Effector memory CD8-positive, alpha-beta T cell (primary cell): ENCODE measurements at places on chromosomes 5 and 9.
A peak's percentile ranks its signal among the peaks of the same experiment; 100 is the strongest.

DNA sequence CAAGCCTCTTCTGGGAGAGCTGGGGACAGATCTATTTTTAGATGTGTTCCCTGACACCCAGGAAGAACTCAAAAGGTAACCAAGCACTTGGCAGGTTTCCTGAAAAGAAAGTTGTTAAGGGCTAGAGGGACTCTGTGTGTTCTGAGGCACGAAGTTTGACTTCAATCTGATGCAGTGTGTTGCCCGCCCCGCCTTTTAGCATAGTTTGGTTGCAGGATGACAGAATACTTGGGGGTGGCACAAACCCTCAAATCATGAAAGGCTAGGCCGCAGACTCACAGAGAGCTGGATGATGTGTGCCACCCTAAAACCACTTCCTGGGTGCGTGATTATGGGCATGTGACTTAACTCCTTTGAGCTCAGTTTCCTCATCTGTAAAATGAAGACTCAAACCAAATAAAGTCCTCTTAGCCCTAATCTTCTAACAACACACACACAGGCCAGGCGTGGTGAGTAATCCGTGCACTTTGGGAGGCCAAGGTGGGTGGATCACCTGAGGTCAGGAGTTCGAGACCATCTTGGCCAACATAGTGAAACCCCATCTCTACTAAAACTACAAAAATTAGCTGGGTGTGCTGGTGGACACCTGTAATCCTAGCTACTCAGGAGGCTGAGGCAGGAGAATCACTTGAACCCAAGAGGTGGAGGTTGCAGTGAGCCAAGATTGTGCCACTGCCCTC, 12.8 kb upstream of the NDFIP1 start:
- peaks cover 11% of the 10 kb centered on the region for H3K4me1 ChIP-seq
- DNase-seq = peak; percentile 65
- H3K4me3 ChIP-seq = peak overlapping the region; percentile 63
- no peaks in the 10 kb centered on the region for H3K27me3 ChIP-seq
- peaks cover 5% of the 10 kb centered on the region for H3K36me3 ChIP-seq
- peak overlapping the region; percentile 94 for H3K27ac ChIP-seq

GRCh38 chr5:54457094-54457862, 1.8 kb downstream of the HSPB3 start:
- H3K27me3 ChIP-seq = peaks cover 64% of the 10 kb centered on the region
- no peak overlapping the region for H3K27ac ChIP-seq
- no peak for DNase-seq
- no peaks in the 10 kb centered on the region for H3K4me1 ChIP-seq
- no peak overlapping the region for H3K4me3 ChIP-seq
- H3K36me3 ChIP-seq = no peaks in the 10 kb centered on the region

- DNase-seq = no peak
- no peak overlapping the region for H3K4me3 ChIP-seq
- H3K36me3 ChIP-seq = no peaks in the 10 kb centered on the region
- no peaks in the 10 kb centered on the region for H3K4me1 ChIP-seq
- H3K27me3 ChIP-seq = no peaks in the 10 kb centered on the region
These were observed 9.6 kb downstream of the CDH10 start for GRCh38 chr5:24635209-24635608.

- no peaks in the 10 kb centered on the region for H3K4me1 ChIP-seq
- no peaks in the 10 kb centered on the region for H3K36me3 ChIP-seq
- peaks cover 32% of the 10 kb centered on the region for H3K27me3 ChIP-seq
- no peak overlapping the region for H3K27ac ChIP-seq
These were observed 396.9 kb downstream of the ENC1 start for GRCh38 chr5:74243634-74244033.

- no peak for DNase-seq
- H3K4me3 ChIP-seq = no peak overlapping the region
- peaks cover 8% of the 10 kb centered on the region for H3K4me1 ChIP-seq
- no peak overlapping the region for H3K27ac ChIP-seq
These were observed 8.2 kb downstream of the SLC23A1 start for GRCh38 chr5:139374909-139375308.

GRCh38 chr9:93569621-93570174, 6.7 kb upstream of the PHF2 start:
- no peaks in the 10 kb centered on the region for H3K27me3 ChIP-seq
- DNase-seq = no peak
- peaks cover 12% of the 10 kb centered on the region for H3K4me1 ChIP-seq
- H3K36me3 ChIP-seq = peaks cover 14% of the 10 kb centered on the region

DNA sequence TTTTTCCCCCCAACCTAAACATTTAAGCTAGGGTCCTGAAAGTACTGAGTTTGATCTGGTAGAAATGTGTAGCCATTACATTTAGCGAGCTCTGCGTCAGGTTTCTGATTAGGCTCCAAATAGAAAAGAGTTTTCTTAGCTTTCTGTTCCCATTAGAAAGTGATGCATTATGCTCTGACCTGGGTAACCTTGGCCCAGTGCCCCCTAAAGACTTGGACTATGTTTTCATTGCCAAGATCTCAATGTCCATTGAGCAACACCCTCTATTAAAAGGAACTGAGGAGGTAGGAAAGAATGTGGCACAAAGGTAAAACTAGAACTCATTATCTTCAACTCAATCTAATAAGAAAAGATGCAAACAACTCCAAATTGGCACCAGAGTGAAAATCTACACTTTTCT, 358.9 kb upstream of the PCSK5 start:
- no peak for DNase-seq
- no peaks in the 10 kb centered on the region for H3K27me3 ChIP-seq
- H3K27ac ChIP-seq = no peak overlapping the region
- H3K4me1 ChIP-seq = no peaks in the 10 kb centered on the region

DNA sequence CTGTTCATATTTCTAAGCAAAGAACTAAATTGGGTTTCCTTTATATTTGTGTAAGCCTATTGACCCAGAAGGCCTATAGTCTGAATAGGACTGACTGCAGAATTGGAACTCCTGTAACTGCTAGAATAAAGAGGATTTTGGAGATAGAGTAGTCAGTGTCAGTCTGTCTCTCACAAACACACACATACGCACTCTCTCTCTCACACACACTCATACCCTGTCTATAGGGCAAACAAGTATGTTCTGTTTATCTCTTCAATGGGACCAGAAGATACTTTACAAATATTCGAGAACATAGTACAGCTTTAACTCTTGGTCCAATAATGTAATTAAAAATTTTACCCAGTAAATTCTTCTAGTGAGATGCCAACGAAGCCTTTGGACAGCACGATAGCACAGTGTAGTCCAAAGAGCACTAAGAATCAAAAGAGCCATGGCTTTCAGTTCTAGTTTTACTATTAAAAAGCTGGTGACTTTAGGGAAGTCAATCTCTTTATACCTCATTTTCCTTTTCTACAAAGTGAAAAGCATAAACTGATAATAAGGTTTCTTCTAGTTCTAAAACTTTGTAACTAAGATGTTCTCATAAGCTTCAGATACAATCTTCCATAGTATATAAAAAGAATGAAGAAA, 19.3 kb downstream of the ABHD17B start:
- DNase-seq = no peak
- H3K4me1 ChIP-seq = peaks cover 46% of the 10 kb centered on the region
- H3K27ac ChIP-seq = peak overlapping the region; percentile 9

DNA sequence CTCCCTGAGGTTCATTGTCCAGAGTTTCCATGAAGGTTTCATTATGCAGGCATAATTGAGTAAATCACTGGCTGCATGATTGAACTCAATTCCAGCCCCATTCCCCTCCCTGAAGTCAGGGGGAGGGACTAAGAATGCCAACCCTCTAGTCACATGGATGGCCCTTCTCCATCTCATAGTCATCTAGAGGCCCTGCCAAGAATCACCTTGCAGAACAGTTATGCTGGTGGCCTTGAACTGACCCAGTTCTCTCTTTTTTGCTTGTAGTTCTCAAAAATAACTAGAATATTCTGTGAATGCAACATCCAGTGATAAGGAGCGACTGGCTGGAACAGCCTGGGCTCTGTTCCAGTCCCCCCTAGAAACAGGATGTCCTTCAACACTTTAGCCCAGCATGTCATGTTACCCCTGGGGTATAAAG, 31.7 kb downstream of the SLC35A4 start:
- H3K36me3 ChIP-seq = no peaks in the 10 kb centered on the region
- H3K27ac ChIP-seq = no peak overlapping the region
- H3K27me3 ChIP-seq = peaks cover 16% of the 10 kb centered on the region
- no peak for DNase-seq

- H3K27me3 ChIP-seq = no peaks in the 10 kb centered on the region
- DNase-seq = no peak
These were observed 4.5 kb upstream of the GMCL2 start for GRCh38 chr5:178191661-178192060.
